ENCODE measurements at places on chromosomes 1 and 21.
A peak's percentile ranks its signal among the peaks of the same experiment; 100 is the strongest.

GRCh38 chr1:87513255-87513654 is 184.6 kb downstream of the LMO4 start:
- DNase-seq: no peak

DNA sequence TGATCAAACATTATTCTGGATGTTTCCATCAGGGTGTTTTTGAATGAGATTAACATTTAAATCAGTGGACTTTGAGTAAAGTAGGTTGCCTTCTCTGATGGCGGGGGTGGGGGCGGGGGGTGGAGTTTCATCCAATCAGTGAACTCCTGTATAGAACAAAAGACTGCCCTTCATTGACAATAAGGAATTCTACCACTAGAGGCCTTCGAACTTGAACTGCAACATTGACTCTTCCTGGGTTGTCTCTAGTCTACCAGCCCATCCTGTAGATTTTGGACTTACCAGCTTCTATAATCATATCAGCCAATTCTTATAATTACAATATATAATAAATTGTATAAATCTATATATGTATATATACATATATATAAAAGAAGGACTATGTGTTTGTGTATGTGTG is 520.4 kb upstream of the CXADR start:
- DNase-seq: no peak

GRCh38 chr1:80818211-80818610 is 982.5 kb upstream of the ADGRL2 start:
- no peak for DNase-seq

GRCh38 chr1:96416111-96416595 is 305.4 kb upstream of the PTBP2 start:
- DNase-seq: no peak

DNA sequence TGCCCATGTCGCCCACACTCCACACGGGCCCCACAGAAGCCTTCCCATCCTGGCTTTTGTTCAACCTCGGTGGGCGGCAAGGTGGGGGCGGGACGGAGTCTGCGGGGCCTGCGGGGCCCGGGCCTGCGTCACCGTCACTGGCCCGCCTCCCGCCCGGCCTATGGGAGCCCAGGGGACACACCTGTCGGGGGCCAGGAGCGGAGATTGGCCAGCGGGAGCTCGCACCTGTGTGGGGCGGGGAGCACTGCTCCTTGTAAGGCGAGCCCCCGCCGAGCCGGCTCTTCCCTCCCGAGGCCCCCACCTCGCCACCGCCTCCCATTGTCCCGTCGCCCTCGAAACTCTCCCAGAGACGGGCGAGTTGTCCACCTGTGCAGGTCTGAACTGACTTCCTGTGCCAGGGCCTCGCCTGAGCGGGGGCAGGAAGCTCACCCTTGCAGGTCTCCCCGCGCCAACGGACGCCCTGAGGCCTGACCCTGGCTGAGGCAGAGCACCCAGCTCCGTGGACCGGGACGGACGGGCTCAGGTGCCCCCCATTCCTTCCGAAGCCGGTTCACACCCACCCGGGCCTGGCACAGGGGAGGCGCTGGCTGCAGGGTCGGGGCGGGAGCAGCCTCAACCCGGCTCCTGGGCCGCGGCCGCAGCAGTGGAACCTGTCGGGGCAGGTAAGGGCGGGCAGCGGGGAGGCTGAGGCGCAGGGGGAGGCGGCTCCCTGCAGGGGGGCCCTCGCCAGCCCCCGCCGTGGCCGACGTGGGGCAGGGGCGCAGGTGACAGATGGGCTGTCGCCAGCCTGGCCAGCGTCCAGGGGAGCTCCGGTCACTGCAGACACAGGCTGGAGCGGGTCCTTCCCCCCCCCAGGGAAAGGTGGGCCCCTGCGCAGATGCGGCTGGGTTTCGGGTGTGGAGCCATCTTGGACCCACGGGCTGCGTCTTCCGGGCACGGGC is 10.8 kb upstream of the TTLL10 start:
- DNase-seq: no peak

DNA sequence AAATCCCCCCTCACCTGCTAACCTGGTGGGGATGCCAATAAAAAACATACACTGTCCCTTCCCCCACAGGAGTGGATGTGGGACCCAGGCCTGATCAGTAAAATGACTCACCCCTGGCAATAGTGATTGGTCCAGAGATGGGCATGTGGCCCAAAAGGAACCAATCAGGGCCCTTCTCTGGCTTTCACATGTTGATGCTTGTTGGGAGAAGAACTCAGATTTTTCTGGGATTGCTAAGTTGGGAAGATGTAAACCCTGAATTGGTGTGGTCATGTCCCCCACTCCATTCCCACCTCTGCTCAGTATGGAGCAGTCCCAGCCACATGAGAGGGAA is 43.6 kb upstream of the ACTL8 start:
- DNase-seq: no peak

DNA sequence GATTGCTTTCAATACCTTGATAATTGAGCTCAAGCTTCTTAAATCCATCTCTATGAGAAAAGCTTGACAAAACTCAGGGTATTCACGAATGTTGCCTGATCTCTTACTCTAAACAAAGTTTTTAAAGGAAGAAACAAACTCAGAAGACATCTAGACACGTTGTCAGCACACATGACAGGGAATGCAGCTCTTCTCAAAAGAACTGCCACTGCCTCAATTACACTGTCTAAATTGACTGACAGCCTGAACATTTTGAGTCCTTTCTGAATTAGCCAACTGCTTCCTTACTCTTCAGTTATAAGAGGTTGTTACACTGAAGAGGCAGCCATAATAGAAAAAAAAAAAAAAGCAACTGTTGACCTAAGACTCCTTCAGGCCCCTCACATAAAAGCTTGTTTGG is 1646.7 kb upstream of the B3GALT2 start:
- DNase-seq: no peak

DNA sequence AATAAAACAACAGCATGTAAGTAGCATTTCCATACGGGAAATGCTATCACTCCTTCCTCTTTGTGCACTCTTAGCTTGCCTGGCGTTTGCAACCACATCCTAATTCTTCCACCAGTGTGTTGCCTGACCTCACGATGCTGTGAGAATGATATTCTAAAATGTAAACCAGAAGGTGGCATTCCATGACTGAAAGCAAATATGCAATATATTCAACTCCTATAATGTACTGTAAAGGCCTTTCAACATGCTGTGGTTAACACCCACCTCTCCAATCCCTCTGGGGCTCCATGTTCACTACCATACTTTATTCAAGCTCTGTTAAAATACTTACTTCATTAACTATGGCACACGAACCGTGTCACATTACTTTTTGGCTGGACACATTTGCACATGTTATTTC is 420.6 kb upstream of the DEPDC1 start:
- no peak for DNase-seq

DNA sequence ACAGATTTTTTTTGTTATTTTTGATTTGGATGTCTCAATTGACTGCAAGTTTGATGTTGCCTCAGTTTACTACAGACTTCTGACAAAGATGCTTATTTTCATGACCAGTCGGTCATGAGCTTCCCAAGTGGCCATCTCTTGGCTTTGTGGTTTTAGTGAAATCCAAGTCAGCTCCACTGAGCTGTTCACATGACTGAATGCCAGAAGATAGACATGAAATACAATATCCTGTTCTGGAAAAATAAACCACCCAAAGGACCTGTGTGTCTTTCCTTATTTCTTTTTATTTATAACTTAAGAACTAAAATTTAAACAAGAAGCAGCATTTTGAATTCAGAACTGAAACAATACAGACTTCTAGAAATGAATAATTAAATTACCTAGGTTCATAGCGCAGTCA is 89.3 kb downstream of the HMCN1 start:
- DNase-seq: no peak

- DNase-seq: no peak
Measured at GRCh38 chr1:236018885-236019453, 45.9 kb downstream of the NID1 start.

DNA sequence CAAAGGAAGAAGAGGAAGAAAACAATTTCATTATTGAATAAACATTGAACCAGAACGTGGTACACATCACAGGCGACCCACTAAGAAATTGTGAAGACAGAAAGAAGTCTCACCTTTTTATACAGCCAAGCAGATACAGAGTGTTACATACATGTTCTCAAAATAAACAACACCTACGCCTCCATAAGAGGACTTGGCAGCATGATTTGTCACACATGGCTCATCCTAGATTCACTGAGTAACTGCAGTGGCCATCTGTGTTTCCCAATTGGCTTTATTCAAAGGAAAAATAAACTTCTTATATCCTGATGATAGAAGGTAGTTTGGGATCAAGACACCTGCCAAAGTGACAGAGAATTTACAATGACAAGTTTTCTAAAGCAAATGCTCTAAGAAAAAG is 7.6 kb upstream of the KRTAP19-8 start:
- no peak for DNase-seq

DNA sequence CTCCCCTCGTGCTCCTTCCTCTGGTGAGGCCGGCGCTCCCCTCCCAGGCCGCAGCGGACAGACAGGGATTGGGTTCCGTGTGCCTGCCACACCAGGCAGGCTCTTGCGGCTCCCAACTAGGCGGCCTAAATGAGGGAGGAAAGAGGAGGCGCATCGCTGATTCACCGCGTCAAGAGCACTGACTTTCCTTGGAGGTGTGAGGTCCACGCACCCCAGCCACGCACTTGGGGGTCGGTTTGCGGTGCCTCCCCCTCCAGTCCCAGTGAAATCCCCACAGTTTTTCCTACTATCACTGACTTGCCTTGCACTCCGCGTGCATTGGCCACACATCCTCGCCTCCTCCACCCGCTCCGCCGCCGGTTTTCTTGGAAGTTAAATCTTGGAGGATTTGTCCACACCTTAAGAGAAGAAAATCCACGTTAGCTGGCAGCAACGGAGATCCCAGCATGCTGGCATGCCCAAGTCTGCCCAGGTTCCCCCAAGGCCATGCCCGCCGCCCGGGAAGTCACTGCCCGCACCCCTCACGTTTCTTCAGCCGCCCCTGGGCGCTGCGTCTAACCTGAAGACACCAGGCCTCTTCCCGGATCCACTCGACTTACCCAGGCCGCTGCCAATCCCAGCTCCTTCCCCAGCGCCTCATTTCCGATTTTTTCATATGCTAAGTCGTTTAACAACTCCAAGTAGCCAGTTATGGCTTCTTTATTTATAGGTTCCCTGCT is 1.1 kb upstream of the FOXD3 start:
- no peak for DNase-seq

DNA sequence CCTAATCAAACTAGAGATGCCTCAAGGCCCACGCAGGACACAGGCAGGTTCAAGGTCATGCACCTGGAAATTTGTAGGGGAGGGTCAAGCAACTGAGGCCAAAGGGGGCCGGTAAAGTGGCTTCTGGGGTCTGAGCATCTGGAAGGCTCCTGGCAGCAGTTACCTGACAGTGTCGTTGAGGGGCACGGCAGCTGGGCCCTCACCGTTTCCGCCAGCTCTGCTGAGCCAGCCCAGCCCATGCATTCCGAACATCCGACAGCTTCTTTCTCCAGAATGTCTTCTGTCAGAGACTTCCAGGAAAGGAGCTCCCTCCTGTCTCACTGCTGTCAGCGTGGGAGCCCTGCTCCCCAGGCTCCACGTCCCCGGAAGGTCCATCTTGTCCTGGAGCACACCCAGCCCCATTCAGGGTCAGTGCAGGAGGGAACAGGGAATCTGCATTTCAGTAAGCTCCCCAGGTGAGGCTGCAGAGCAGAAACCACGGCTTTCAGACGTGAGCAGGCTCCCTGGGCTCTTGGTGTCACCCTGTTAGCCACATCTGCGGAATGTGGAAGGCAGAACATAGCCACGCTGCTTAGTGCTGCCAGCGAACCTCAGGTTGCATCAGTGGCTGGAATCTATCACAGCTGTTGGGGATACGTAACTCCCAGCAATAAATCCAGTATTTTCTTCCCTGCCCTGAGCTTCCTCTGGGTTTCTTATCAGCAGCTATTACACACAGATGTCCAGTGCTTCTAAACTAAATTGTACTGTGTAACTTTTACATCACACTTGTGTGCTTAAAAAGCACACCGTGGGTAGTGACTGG is 36.3 kb upstream of the FAM3B start:
- no peak for DNase-seq

GRCh38 chr1:184836141-184836540 is 81.5 kb upstream of the EDEM3 start:
- no peak for DNase-seq

- DNase-seq: peak; percentile 48
Measured at GRCh38 chr1:244319283-244320132, 132.2 kb downstream of the ADSS2 start.

DNA sequence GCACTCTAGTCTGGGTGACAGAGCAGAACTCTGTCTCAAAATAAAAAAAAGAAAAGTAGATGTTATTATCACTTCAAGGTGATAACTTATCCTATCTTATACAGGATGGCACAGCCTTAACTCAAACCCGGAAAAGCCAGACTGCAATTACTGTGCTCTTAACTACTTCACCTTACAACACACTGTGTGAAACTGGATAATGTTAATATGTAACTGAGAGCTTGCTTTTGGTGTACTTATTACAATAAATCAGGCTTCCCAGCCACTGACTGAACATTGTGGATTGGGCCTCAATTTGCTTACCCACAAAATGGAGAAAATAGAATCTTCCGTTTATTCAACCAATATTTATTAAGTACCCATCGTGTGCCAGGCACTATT is 1.4 kb downstream of the ORC1 start:
- DNase-seq: no peak

GRCh38 chr21:44973598-44973997 is 33.8 kb downstream of the SLX9 start:
- DNase-seq: no peak

GRCh38 chr1:54365847-54366246 is 40.3 kb downstream of the SSBP3 start:
- DNase-seq: no peak

All from T-cell (primary cell).